Epithelial cell of proximal tubule (primary cell): ENCODE measurements at places on chromosomes 16 and 17.

DNA sequence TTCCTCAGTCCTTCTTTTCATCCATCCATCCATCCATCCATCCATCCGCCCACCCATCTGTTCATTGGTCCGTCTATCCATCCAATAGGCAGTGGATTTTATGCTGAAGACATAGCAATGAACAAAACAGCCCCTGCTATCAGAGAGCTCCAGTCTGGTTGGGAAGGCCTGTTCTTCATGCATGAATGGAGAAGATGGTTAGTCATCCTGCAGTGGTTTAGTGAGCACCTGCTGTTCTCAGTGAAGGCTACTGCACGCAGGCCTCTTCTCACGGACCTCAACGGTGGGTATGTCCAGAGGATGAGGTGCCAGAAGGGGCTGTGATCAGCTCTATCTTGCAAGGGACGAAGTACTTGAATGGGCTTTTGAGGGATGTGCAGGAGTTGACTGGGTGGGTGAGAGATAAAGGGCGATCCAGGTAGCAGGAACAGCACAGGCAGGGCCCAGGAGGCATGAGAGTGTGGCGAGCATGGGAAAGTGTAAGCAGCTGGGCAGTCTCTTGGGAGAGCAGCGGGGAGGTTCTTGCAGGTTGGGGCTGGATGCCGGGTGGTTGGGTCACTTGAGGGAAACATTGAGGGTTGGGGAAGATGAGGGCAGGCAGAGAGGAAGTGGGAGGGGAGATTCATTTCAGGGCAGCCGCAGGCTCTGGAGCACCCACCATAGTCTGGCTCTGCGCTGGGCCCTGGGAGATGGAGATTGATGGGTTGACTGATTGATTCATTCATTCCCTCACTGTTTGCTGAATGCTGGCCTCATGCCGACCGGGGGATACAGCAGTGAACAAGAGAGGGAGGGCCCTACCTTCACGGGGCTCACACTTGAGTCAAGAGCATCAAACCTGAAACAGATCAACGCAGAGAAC, 115.0 kb upstream of the CIBAR2 start:
- no peak for DNase-seq

- no peak for DNase-seq
Observed at GRCh38 chr17:47700471-47701449, 6.8 kb downstream of the TBKBP1 start.

- no peak for DNase-seq
Observed at GRCh38 chr17:14744761-14745473, 444.0 kb downstream of the HS3ST3B1 start.

DNA sequence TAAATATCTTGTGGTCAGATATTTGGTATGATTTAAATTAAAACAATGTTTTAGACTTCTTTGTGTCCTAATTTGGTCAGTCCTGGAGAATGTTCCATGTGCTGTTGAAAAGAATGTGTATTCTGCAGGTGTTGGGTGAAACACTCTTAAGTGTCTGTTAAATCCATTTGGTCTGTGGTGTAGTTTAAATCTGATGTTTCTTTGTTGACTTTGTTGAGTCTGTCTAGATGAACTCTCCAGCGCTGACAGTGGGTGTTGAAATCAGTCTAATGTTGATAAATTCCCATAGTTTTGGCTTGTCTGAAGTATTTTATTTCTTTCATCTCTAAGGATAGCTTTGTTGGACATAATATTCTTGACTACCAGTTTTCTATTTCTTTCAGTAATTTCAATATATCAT, 18.8 kb downstream of the TANC2 start:
- DNase-seq = no peak

GRCh38 chr16:1705688-1706385, at the start of gene MAPK8IP3:
Gene MAPK8IP3, plus strand, starts transcription at chr16:1706195. Its CDS starts 145 bp downstream, at chr16:1706340.
- DNase-seq = no peak

GRCh38 chr17:80154166-80154565, 7.2 kb upstream of the EIF4A3 start:
- DNase-seq = no peak

DNA sequence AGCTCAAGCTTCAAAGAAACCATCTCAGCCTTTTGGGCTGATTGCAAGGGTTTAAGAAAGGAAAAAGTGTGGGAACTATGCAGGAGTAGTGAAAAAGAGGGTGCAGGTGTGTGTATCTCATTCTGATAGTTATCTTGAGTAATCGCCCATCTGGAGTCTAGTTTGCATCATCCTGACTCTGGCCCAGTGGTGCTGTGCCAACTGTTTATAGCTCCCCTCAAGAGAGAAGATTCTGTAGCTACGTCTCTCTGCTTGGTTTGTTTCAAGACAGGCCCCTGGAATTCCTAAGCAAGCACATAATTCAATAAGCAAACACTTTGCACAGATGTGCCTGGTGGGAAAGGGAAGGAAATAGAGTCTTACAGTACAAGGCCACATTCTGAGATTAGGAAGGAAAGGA, 144.4 kb downstream of the HAPSTR1 start:
- DNase-seq = no peak

DNA sequence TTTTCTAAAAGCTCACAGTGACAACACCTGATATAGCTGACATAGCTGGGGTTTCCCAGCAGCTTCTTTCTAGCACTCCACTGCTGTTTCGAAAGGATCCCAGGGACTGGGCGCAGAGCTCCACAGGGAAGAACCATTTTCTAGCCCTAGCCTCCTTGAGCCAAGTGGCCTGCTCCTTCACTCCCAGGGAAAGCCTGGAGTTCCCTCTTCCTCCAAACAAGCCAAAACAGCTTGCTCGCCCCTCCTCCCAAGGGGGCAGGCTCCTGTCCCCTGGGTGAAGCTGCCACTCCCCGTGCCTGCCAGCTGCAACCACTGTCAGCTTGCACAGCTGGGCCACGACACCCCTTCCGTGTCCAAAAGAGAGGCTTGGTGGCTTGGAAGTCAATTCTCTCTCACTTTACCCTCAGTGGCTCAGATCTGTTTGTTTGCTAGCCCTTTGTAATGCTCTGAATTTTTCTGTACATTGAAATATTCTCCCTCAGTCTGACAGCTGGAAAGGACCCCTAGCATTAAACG, 59.8 kb downstream of the CYTH1 start:
- DNase-seq = no peak

DNA sequence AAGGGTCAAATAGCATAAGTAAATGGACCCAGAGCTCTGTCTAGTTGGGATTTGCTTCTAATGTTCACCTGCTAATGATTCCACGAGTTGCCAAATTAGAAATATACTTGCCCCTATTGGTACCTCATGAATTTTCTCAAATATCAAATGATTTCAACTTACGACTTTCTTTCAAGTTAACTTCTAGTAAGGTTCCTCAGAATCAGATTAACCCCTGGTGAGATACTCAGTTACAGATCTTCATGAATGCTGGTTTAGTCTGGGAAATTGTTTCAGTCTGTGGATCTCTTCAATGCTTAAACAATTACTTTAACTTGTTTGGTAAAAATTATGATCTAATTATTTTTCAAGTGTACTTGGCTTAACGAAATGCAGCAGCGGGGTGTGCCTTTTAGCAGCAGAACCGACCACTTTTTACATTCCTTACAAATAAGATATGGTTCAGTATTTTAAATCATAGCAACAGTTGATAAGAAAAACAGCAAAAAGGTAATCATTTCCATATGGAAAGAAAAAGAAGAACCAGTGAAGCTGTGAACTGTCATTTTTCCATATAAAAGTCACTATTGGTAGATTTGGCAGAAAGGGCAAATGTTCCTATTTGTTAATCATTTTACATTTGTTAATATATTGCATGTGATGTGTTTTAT, 34.5 kb downstream of the TUBD1 start:
- DNase-seq = no peak

GRCh38 chr17:65637786-65638185, 76.3 kb upstream of the AXIN2 start:
- no peak for DNase-seq

- DNase-seq = no peak
Observed at GRCh38 chr17:74547736-74548135, 1.8 kb upstream of the CD300C start.

- no peak for DNase-seq
Observed at GRCh38 chr16:75506107-75506506, 10.9 kb upstream of the CHST6 start.

DNA sequence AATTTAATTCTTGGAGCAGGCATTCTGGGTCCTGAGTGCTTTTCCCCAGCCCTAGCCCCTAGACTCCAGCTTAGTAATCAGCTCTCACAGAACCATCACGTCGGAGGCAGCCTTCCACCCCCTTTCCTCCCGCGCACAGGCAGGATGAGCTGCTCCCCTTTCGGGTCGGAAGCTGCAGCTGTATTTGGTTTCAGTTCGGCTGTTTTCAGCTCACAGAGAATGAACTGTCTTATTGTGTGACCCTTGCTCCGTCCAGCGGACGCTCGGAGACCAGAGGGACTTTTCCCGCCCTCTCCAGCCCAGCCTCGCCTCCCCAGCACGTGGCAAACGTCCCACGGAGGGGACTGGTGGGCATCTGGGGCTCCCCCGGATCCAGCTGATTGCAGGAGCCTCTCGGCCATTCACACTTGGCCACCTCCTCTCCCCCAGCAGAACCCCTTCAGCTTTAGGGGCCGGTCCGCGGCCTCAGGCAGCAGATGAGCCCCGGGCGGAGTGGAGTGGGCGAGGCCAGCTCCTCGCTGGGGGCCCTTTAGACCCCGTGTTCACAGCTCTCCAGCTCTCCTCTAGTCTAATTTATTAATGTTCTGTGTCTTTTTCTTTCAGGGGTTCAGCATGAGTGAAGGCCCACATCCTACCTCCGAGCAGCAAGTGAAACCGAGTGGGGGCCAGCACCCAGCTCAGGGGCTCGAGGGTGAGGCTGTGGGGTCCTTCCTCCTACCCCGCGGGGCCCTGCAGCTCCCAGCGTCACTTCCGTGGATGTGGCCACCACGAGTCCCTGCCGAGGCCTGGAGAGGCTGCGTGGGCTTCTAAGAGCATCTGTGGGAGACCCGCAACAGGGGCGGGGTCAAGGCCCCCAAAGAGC, 863 bp upstream of the UTS2R start:
- no peak for DNase-seq

GRCh38 chr17:773467-774312, 8.4 kb downstream of the GLOD4 start:
- DNase-seq = no peak

GRCh38 chr17:6748617-6749016, 7.2 kb upstream of the XAF1 start:
- no peak for DNase-seq

DNA sequence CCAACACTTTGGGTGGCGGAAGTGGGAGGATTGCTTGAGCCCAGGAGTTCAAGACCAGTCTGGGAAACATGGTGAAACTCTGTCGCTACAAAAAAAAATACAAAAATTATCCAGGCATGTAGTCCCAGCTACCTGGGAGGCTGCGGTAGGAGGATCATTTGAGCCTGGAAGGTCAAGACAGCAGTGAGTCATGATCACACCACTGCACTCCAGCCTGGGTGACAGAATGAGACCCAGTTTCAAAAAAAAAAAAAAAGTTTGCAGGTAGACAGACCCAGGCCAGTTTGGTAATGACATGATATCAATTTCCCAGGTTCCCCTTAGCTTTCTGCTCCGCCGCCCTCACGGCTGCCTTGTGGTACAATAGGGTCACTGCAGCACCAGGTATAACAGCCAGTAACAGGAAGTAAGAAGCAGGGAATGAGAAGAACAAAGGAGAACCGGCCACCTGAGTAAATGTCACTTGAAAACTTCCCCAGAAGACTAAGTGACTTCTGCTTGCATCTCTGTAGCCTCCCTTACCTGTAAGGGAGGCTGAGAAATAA, 201.2 kb upstream of the HSBP1 start:
- DNase-seq = no peak

- DNase-seq = no peak
Observed at GRCh38 chr17:6796017-6796886, 20.2 kb downstream of the FBXO39 start.

GRCh38 chr16:9446471-9447194, 355.2 kb downstream of the HAPSTR1 start:
- DNase-seq = no peak

GRCh38 chr16:85390511-85391174, 222.5 kb upstream of the GSE1 start:
- peak; percentile 16 for DNase-seq

GRCh38 chr16:68696514-68696913, 40.6 kb upstream of the CDH1 start:
- DNase-seq = no peak

- DNase-seq = no peak
Observed at GRCh38 chr17:967122-967521, 12.5 kb downstream of the NXN start.

GRCh38 chr17:61382796-61383688, 16.6 kb upstream of the TBX2 start:
- DNase-seq = no peak

DNA sequence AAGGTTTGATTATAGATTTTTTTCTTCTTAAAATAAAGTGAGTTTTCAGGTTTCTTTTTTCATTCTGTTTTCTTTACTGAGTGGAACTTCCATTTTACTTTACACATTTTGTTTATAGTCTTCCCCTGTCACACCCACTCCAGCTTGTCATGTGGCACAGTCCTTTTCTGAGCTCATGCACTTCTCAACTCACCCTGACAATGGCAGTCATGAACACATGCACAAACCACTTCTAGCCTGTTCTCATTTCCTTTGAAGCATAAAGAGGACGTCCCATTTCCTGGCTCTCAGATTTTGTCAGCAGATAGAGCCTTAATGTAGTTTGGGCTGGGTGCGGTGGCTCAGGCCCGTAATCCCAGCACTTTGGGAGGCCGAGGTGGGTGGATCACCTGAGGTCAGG, 168.0 kb downstream of the AHSP start:
- DNase-seq = no peak

- no peak for DNase-seq
Observed at GRCh38 chr16:81707411-81708265, 71.5 kb upstream of the PLCG2 start.

DNA sequence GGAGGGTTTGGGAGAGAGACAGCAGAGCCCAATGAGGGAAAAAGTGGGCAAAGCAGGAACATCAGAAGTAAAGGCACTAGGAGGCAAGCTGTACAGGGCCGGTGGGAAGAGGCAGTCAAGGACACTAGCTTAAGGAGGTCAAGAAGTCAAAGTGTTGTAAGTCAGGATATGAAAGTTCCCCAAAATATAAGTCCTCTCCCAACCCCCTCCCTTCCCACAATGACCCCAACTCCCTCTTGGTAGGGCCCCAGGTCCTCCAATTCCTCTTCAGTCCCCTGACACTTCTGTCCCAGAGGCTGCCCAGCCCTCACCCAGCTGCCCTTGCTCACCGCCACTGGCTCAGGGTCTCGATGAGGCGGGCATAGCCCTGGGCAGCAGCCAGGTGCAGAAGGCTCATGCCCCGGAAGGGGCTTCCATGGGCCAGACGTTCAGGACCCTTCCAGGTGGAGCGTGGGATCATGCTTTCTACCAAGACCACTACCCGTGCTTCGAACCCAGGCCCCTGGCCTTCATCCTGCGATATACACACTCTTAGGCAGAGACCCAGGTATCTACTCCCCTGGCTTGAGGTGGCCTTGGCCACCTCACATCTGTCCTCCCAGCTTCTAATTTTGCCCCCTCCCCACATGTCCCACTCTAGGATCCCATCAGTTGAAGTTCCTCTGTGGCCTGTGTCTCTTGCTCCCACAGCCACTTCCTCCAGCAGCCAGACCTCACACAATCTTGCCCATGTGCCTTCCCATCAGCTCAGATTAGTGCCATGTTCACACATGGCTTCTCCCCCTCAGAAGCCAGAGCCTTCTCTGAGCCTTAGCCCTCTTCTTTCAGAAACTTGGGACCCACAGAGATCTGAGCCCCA, 5.9 kb upstream of the SPAG7 start:
- no peak for DNase-seq
